ENCODE measurements at places on chromosomes 3 and 15.
A peak's percentile ranks its signal among the peaks of the same experiment; 100 is the strongest.

- H3K4me1 ChIP-seq: no peaks in the 10 kb centered on the region
- H3K4me3 ChIP-seq: no peak overlapping the region
- no peak overlapping the region for H3K27ac ChIP-seq
- H3K27me3 ChIP-seq: peaks cover 1% of the 10 kb centered on the region
- H3K36me3 ChIP-seq: no peaks in the 10 kb centered on the region
Observed at GRCh38 chr3:168272343-168272985, 176.7 kb upstream of the GOLIM4 start.

DNA sequence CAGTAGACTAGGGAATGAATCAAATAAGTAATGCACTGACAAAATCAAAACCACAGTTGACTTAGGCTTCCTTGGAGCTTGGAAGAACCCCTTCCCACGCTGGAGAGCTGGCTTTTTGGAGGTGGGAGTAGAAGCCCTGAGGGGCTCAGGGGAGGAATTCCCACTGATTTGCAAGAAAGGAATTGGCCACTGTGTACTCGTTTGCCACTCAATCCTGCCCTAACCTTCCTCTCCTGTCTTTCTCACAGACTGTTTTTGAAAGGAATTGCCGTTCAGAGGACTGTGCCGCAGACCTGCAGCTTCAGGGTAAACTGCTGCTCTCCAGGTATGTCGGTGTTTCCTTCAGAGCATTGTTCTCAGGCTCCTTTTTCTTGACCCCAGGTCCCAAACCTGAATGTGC lies 208.2 kb upstream of the CTDSPL start:
- no peaks in the 10 kb centered on the region for H3K27me3 ChIP-seq
- H3K36me3 ChIP-seq: no peaks in the 10 kb centered on the region
- no peak for DNase-seq
- peak overlapping the region; percentile 67 for H3K27ac ChIP-seq
- no peak overlapping the region for H3K4me3 ChIP-seq

- H3K4me1 ChIP-seq: no peaks in the 10 kb centered on the region
- DNase-seq: no peak
- no peaks in the 10 kb centered on the region for H3K27me3 ChIP-seq
- H3K36me3 ChIP-seq: no peaks in the 10 kb centered on the region
- no peak overlapping the region for H3K4me3 ChIP-seq
Observed at GRCh38 chr3:147414390-147415138, 5.4 kb downstream of the ZIC1 start.

GRCh38 chr3:121626495-121626894 lies 33.3 kb downstream of the FBXO40 start:
- H3K36me3 ChIP-seq: no peaks in the 10 kb centered on the region
- no peaks in the 10 kb centered on the region for H3K4me1 ChIP-seq
- no peak overlapping the region for H3K27ac ChIP-seq
- DNase-seq: no peak
- no peaks in the 10 kb centered on the region for H3K27me3 ChIP-seq

DNA sequence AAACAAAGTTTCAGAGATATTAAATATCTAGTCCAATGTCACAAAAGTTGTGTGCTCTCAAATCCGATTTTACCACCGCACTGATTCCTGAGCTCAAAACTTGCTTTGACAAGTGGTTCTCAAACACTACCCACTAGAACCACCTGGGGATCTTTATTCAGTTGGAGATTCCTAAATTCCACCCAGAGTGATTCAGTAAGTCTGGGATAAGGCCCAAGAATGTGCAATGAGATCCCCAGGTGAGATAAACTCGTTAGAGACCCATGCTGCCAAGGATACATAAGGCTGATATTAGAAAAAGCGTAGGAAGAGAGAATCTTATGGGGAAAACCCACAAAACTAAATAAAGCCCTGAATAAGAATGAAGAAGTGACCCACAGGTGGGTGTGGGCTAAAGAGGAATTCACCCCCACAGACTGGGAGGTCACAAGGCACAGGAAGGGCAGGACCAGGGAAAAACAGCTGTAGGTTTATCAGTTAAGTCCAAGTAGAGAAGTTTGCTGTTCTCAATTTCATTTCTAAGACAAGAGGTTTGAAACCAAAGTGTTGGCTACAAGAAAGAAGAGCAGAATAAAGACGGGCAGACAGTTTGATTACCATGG lies 11.5 kb upstream of the RPS17 start:
- H3K27me3 ChIP-seq: no peaks in the 10 kb centered on the region
- no peak overlapping the region for H3K4me3 ChIP-seq
- no peak for DNase-seq
- no peaks in the 10 kb centered on the region for H3K4me1 ChIP-seq

DNA sequence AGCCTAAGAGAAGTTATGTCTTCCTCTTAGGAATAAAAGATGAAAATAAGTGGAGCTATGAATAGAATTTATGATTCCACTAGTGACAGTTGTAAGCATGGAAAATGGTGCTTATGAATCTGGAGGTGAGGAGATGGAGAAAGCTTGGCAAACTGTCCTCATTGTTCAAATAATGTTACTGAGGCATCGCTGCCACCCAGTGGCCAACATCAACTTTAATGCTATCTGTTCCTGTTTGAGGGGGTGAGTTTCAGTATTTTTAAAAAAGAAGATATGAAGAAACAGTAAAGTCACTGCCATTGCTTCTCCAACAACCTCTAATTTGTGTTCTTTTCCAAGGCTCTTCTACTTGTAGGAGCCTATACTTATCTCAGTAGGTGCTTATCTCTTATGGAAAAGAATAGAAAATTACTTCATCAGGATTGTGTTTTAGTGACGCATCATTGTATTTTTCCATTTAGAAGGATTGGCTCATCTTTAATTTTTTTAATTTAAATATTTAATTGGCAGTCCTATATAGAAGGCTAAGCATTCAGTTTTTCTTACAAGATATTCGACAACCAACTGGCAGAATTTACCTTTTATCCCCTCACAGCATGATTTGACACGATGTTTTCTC lies 260.4 kb upstream of the P2RY1 start:
- H3K36me3 ChIP-seq: no peaks in the 10 kb centered on the region
- H3K27me3 ChIP-seq: no peaks in the 10 kb centered on the region
- H3K4me1 ChIP-seq: no peaks in the 10 kb centered on the region
- H3K27ac ChIP-seq: no peak overlapping the region
- DNase-seq: peak; percentile 59

DNA sequence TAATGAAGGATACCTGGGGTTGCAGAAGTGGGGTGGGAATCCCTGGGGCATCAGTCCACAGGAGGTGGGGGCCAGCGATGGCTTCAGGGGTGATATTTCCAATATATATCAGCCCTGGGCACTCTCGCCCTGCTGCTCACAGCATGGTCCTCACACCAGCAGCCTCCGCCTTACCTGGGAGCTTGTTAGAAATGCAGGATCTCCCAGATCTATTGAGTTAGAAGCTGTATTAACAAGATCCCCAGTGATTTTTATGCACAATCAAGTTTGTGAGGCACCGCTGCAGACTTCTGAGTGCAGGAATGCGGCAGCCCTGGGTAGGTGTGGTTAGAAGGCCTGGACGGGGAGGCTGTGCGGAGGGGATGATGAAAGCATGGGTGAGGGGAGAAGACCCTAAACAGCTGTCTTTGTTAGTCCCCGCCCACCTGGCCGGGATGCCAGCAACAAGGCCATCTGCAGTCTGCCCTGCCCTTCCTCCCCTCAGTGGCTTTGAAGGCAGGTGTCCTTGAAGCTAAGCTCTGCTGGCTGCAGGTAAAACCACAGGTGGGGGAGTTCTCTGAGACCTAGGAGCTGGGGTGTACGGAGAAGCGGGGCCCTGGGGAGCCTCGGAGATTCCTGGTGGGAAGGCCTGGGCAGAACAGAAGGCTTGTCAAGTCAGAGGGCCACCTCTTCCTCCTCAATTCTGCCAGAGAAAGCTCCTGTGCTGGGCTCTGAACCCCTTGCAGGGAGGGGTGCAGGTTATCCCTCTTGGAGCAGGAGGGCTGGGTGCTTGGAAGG lies 11.4 kb downstream of the FAM107A start:
- H3K27me3 ChIP-seq: no peaks in the 10 kb centered on the region
- H3K4me3 ChIP-seq: no peak overlapping the region
- H3K27ac ChIP-seq: no peak overlapping the region
- no peaks in the 10 kb centered on the region for H3K36me3 ChIP-seq

GRCh38 chr15:44092221-44092620 lies 102.8 kb downstream of the FRMD5 start:
- no peaks in the 10 kb centered on the region for H3K27me3 ChIP-seq
- H3K36me3 ChIP-seq: no peaks in the 10 kb centered on the region
- H3K27ac ChIP-seq: no peak overlapping the region
- no peaks in the 10 kb centered on the region for H3K4me1 ChIP-seq
- DNase-seq: no peak

- H3K27ac ChIP-seq: no peak overlapping the region
- no peak overlapping the region for H3K4me3 ChIP-seq
- no peaks in the 10 kb centered on the region for H3K27me3 ChIP-seq
- DNase-seq: no peak
- H3K36me3 ChIP-seq: no peaks in the 10 kb centered on the region
Observed at GRCh38 chr3:170896781-170897180, 11.7 kb downstream of the EIF5A2 start.

DNA sequence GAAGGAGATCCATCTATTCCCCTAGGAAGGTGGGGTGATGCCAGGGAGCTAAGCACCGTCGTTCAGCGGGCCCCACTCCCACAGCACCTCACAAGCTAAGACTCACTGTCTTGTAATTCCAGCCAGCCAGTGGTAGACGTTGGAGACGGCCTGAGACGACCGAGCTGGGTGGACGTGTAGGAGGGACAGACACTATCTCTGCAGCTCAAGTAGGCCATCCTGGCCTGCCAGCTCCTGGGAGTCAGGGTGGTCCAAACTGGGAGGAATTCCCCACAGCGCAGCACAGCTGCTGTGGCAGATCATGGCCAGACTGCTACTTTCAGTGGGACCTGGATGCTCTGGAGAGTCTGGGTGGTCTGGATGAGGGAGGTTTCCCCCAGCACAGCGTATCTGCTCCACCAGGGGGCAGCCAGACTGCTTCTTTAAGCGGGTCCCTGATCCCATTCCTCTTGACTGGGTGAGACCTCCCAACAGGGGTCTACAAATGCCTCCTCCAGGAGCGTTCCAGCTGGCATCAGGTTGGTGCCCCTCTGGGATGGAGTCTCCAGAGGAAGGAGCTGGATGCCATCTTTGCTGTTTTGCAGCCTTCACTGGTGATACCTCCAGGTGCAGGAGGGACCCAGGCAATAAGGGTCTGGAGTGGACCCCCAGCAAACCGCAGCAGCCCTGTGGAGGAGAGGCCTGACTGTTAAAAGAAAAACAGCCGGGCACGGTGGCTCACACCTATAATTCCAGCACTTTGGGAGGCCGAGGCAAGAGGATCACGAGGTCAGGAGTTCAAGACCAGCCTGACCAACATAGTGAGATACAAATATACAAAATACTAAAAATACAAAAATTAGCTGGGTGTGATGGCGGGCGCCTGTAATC lies 27.6 kb downstream of the GNB5 start:
- no peaks in the 10 kb centered on the region for H3K36me3 ChIP-seq
- H3K27me3 ChIP-seq: no peaks in the 10 kb centered on the region
- no peak for DNase-seq
- H3K4me1 ChIP-seq: no peaks in the 10 kb centered on the region

DNA sequence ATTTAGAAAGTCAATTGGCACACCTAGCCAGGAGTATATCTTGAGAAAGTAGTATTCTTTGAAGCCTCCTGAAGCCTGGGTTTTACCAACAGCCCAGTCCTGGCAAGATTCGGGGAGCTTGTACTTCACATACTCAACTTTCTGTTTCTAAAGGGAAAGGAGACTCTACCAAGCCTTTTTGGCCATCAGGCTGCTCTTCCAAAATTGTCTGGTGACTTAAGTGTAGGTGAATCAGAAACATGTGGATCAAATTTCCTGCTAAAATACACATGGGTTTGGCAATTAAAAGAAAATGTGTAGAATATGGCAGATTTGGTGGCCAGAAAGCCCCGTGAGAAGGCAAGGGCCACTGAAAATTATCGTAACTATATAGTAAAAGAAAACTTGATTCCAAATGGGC lies 15.9 kb upstream of the GREM1 start:
- H3K4me3 ChIP-seq: no peak overlapping the region
- no peaks in the 10 kb centered on the region for H3K4me1 ChIP-seq
- no peak overlapping the region for H3K27ac ChIP-seq
- H3K27me3 ChIP-seq: no peaks in the 10 kb centered on the region
- H3K36me3 ChIP-seq: no peaks in the 10 kb centered on the region
- no peak for DNase-seq

DNA sequence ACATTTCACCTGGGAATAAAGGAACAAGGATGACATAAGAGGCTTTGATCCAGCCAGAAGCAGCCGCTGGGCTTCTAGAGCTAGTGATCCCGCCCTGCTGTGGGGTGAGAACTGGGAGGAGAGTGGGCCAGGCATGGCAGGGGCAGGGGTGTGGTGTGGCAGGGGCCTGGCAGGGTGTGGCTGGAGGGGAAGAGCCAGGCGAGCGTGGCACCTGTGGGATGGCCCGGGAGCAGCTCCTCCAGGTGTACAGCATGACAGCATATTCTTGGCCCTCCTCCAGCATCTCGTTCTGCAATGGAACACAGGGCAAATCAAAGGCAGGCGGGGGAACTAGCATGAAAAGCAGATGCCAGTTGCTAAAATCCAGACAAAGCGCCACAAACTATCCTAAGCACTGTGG lies 35.5 kb downstream of the CYFIP1 start:
- no peaks in the 10 kb centered on the region for H3K4me1 ChIP-seq
- no peak overlapping the region for H3K4me3 ChIP-seq
- peak; percentile 42 for DNase-seq
- no peaks in the 10 kb centered on the region for H3K27me3 ChIP-seq
